ENCODE measurements at places on chromosomes 12 and 14.

DNA sequence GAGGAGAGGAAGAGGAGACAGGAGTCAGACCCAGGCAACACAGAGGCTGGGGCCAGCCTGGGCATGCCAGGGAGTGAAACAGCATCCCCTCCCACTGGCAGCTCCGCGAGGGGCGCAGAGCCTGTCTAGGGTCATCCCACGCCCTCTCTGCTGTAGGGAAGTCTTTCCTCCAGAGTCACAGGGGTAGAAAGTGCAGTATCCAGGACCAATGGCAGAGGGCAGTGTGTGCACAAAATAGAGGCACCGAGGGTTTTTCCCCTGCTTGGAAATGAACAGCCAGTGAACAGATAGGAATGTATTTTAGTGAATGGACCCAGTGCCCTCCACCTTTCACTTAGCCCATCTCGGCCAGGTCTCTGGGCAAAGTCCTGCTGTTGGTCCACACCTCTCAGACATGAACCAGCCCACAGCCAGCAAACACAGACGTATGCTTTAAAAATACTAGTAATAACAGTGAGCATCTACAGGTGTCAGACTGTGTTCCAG is 9.4 kb upstream of the KRT74 start:
- peak; percentile 43 for DNase-seq

DNA sequence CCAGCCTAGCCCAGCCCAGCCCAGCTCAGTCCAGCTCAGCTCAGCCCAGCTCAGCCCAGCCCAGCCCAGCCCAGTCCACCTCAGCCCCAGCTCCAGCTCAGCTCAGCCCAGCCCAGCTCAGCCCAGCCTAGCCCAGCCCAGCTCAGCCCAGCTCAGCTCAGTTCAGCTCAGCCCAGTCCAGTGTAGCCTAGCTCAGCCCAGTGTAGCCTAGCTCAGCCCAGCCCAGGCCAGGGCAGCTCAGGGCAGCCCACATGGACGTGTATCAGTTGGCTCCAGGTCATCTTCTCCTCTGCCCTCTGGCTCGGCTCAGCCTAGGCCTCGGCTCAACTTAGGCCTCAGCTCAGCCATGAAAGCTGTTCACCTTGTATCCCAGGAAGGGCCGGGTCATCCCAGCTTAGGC is 64.7 kb downstream of the TMEM121 start:
- no peak for DNase-seq

GRCh38 chr12:94795520-94795919 is 145.2 kb upstream of the TMCC3 start:
- no peak for DNase-seq

- no peak for DNase-seq
Measured at GRCh38 chr12:112879191-112879705, 27.5 kb upstream of the OAS1 start.

DNA sequence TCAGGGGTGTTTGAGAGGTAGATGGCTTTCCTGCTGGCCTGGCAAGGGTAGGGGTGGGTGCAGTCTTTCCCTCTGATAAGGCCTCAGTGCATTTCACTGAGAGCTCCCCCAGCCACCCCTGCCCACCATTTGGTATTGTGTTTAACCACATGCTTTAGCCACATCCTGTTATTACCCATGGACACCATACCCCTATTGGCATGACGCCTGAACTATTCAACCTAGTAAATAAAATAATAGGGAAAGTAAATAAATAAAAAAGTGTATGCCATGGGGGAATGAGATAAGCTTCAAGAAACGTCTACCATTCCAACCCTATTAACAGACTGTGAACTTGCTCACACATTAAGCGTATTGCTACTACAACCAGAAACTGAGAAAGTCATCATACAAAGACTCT is 7.6 kb upstream of the LGR5 start:
- no peak for DNase-seq

DNA sequence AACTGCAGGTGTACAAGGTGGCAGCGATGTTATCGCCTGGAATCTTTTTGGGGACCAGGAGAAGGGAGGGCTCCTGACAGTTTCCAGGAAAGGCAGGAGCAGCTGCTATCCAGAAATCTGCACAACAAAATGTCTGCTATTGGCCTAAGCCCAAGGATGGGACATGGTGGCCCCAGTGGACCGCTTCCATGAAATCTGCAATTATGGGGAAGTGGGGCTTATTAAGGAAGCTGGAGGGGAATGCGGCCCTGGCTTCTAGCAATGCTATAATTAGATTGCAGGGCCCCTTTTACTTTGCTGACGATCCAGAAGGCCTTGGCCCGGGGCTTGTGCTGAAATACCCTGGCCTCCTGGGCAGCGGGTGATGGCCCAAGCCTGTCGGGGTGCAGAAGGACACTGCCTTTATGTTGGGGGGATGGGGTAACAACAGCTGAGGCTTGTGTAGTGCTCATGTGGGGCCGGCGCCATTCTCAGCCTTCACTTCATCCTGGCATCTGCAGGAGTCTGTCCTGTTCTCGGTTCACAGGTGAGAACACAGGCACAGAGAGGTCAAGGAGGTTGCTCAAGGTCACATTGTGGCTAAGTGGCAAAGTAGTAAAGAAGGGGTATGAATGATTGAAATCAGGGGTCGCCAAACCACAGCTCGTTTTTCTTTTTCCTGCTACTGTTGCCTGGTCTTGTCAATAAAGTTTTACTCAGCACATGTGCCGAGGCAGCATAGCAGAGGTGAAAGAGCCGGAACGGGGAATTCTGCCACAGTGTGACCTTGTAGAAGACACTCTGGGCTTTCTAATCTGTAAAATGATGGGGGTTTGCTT is 153.5 kb downstream of the RBM19 start:
- DNase-seq, result no peak

DNA sequence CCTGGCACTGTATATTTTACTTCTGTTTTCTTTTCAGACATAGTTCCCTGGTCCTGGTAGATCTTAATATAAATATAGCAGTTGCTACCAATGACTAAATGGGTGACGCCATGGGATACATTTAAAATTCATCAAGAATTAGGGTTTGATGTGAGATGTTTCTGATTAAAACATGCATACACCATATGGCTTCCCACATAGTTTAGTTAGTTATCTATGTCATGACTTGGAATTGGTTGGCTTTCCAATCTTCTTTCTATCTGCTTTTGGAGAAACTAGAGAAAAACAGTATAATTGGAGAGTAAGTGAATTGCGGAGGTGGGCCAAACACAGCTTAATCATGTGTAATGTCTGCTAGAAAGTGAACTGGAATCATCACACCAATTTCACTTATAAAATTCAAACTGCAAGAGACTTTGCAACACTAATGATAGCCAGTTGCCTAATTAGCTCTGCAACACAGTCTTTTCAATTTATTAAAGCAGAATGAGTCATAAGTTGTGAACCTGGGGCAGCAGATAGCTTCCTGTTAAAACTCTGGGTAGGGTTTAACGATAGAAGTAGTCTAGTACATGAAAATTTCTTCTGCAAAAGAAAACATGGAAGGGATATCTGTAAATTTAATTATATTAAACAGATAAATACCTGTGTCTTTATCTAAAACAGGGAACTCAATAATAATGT is 295.2 kb downstream of the SLC16A7 start:
- no peak for DNase-seq

Data from activated CD8-positive, alpha-beta memory T cell treated with anti-CD3 and anti-CD28 coated beads for 1 hour (primary cell).